ENCODE measurements at places on chromosomes 13 and 19.

DNA sequence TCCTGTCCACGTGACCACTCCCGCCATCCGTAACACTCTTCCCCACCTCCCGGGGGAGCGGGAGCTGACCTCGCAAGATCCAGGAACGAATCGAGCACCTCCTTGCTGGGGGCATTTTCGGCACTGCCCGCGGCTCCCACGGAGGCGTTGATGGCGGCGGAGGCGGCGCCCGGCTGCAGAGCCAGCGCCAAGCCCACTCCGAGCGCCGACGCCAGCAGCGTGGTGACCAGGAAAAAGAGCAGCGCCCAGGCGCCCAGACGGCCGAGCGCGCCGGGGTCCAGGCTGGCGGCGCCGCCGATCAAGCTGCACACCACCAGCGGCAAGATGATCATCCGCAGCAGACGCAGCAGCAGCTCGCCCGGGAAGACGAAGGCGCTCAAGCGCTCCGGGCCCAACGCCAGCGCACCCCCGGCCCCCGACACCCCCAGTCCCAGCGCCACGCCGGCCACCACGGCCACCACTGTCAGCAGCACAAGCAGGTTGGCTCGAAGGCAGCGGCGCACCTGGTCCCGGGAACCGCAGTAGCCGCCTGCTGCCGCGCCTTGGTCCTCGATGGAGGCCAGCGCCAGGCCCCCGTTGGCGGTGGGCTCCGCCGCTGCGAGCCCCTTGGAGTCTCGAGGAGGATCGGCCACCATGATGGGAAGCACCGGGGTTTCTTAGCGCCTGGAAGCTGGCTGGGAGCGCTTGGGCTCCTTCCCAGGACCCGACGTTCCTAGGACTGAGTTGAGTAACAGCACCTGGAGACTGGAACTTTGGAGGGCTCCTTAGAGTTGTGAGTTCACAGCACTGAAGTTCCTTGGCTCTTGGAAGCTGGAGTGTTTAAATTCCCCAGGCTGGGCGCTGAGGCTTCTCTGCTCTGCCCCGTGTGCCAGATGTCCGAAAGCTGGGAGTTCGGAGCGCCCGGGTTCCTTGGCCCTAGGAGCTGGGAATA, 798 bp downstream of the SLC1A5 start:
- peak; percentile 64 for DNase-seq

- no peak for DNase-seq
These were observed 204.3 kb downstream of the SUCLA2 start for GRCh38 chr13:47796816-47797215.

DNA sequence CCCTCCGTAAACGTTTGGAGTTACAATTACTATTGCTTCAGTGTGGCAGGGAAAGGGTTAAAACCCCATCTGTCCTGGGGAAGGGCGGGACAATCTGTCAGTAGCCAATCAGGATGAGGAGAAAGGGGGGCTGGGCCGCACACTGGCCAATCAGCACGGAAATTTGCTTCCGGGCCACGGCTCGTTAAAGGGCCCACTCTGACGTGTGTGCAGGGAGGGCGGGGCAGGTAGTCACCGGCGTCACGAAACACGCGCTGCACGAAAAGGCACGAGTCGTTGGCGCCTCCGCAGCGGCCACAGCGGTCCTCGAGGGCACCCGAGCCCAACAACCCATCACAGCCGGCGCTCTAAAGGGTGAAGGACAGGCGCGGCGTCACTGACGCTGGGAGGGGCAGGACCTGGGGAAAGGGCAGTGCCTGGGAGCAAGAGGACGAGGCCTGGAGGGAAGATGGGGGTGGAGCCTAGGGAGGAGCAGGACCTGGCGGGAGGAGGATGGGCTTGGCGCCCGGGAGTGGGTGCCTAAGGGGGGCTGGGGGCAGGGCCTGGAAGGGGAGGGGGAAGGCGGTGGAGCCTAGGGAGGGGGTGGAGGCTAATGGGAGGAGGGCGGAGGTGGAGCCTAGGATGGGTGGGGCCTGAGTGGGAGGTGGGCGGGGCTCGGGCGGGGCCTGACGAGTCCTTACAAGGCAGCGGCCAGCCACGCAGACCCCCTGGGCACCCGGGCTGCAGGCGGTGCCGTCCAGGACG, 4.9 kb downstream of the ADAMTSL5 start:
- peak; percentile 92 for DNase-seq

DNA sequence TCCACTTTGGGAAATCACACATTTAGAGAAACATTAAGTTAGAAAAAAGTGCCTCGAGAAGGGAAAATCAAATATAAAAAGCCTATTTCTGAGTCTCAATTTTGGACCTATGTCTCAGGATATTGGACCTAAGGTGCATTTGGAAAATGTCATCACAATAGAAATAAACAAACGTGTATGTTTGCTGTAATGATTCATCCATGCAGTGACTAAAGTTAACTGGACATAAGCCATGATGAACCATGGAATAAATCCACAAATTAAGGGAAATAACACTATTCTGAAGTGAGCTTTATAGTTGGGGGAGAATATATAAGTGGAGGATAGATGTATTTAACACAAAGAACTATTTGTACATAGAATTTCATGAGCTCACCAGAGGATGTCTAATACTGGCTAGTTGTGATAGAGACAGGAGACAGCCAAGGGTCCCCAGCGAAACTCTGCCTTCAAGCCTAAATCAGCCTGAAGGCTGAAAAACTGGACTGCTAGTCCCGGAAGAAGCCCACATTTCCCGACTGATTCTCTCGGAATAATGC, 963.3 kb upstream of the SPRY2 start:
- DNase-seq, result no peak

DNA sequence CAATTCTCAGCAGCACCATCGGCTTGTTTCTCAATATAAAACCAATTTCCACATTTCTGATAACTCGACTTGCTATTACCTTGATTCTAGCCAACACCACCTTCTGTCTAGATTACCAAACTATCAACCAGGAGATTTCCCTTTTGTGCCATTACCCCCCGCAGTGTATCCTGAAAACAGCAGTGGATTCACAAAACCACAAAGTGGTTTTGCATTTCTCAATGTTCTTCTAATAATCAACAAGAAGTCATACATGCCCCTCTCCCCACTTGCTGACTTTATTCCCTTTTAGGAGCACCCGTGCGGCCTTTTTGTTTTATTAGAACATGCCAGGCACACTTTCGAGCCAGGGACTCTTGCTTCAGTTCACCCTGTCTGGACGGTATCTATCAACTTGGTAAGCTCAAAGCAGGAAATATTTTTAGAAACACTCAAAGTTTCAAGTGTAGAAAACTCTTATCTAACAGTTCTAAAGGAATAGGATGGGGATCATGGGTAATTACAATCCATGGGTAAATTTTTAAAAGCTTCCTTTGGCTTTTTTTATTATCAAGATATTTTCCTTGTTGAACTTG, 967.4 kb downstream of the EFNB2 start:
- DNase-seq, result no peak

GRCh38 chr19:29495091-29495490, 30.7 kb upstream of the VSTM2B start:
- DNase-seq, result no peak

DNA sequence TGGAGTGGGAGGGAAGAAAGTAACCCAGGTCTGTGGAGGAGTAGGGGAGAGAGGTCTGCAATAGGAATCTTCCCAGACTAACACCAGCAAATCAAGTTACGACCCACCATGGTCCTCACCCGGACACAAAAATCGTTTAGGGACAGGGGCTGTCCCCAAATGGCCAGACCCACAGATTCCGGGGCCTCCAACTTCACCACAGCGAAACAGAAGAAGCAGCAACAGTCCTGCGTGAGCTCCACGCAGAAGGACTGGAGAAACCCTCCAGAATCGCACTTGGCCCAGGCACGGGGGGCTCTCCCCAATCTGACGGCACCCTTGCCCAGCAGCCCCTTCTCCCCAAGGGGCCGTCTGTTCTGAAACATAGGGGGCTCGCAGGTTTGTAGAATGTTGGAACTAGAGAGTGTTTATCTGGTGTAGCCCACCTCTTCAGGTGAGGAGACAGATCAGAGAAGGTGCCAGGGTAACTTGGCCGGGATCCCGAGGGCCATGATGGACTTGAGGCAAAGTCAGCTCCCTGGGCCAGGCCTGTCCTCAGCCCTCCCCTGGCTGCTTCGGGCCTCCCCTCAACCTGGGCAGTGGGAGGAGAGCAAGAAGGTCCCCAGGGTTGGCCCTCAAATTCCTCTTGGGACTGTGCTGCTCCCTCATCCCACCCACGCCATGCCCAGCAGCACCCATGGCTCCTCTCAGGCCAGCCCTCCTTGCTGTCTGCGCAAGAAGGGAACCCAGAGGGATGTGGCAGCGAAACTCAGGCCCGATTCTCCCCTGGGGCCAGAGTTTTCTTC, 82.5 kb upstream of the GPR183 start:
- no peak for DNase-seq

DNA sequence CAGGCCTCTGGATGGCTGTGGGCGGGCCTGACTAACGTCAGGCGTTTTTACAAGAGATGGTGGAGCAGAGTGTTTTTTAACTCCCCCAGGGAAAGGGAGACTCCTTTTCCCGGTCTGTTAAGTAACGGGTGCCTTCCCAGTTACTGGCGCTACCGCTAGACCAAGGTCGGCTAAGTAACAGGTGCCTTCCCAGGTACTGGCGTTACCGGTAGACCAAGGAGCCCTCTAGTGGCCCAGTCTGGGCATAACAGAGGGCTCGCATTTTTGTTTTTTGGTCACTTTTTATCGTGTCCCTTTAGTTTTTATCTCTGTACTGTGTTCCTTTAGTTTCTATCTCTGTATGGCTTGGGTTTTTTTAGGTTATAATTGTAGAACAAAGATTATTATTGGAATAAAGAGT, 10.0 kb downstream of the ZNF383 start:
- peak; percentile 19 for DNase-seq

DNA sequence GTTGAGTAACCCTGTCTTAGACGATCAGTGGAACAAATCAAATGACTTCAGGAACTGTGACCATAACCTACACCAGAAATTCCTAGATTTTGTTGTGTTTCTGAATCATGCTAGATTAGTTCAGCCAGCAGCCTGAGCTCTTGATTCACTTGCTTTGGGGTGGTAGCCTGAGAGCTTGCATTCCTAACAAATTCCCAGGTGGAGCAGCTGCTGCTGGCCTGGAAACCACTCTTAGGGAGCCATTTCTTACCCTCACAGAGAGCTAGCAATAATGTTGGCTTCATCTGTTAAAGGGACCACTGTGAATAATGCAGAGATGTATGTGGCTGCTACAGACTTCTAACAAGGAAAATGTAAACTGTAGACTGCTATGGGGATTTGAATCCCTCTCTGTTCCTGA, 388.1 kb upstream of the PRR20A start:
- no peak for DNase-seq

DNA sequence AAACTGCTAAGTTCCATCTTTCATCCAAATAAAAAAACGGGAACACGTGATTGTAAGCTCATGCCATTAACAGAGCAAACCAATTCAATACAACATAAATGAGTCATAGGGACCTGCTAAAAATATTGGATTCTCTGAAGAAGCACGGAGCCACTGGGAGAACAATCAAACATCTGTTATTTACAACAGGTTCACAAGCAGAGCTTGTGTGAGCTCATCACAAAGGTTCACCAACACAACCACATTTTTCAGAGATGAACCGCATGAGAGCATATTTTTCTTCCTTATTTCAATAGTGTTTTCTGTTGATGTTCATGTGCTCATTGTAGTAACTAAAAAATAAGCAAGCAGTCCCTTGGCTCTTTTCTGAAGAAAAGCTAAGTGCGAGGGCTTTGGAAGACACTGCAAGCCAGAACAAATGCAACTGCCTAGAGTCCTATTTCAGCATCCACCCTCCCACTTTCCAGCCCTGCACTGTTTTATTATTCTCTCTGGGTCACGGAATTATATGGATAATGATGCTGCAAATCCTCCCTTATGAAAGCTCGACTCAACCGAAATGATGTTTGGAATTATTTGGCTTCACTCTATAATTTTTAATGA, 545.8 kb downstream of the LIG4 start:
- DNase-seq, result no peak

DNA sequence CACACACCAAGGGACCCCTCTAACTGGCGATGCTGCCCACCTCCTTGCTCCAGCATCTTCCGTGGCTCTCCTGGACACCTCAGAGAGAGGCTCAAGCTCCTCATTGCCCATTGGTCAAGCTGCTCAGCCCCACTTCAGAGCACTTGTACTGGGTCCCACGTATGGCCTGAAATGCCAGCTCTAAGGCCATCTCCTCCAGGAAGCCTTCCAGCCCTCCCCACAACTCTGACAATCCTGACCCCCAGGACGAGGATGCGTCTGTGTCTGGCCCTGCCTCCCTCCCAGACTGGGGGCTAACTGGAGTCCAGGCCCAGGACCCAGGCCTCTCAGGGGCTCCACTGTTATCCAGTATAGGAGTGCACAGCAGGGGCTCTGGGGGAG, 7.9 kb upstream of the HOMER3 start:
- DNase-seq, result no peak

DNA sequence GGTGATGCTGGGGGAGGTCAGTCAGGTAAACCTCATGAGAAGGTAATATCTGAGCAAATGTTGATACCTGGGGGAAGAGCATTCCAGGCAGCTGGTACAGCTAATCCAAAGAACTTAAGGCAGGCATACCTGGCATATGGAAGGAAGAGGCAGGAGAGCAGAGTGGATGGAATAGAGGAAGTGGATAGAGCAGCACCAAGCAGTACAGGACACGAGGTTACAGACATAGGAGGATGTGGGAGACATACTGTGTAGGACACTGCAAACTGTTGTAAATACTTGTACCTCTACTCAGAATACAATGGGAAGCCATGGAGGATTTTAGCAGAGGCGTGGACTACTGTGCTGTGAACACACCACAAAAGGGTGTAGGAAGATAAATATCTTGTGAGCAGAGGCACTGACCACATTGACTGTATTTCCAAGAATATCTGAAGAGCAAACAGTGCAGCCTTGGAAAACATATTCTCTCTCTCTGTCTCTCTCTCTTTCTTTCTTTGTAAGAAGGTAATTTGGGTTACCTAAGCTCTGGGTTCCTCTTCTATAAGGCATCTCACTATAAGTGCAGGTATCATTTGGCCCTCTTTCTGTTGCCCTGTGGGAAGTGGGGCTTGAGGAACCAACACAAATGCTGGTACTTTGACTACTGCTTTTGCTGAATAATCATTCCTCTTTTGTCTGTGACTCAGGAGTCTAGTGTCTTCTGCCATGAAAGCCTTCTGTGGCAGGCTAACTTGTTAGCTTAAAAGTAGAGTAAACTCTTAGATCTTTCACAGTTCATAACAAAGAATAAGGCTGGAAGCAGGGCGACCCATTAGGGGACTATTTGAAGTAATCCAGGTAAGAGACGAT, 238.0 kb downstream of the VWA8 start:
- no peak for DNase-seq

DNA sequence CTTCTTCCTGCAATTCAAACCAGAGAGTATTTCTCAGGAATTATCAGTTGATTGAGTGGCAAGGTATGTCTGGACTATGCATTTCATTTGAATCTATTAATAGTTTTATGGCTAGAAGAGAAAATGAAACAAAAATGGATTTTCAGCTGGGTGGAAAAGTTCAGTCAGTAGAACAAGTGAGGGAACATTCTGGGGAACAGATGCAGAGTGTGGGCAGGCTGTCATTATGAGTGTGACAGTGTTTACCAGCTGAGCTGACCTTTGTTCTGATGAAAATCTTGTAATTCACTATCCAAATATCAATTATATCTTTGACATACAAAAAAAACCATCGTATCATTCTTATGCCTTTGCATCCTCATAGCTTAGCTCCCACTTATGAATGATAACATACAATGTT, 2.6 kb upstream of the CLC start:
- DNase-seq, result no peak

Data from nephron progenitor cell (in vitro differentiated cells).